ENCODE measurements at places on chromosomes 2 and 18. TPM values are rescaled to one million over a fixed set of nuclear protein-coding genes. Genes with fewer than 3 reads are reported as not detected.

- DNase-seq: no peak
Observed at GRCh38 chr2:239307921-239308613, 92.8 kb downstream of the HDAC4 start.

DNA sequence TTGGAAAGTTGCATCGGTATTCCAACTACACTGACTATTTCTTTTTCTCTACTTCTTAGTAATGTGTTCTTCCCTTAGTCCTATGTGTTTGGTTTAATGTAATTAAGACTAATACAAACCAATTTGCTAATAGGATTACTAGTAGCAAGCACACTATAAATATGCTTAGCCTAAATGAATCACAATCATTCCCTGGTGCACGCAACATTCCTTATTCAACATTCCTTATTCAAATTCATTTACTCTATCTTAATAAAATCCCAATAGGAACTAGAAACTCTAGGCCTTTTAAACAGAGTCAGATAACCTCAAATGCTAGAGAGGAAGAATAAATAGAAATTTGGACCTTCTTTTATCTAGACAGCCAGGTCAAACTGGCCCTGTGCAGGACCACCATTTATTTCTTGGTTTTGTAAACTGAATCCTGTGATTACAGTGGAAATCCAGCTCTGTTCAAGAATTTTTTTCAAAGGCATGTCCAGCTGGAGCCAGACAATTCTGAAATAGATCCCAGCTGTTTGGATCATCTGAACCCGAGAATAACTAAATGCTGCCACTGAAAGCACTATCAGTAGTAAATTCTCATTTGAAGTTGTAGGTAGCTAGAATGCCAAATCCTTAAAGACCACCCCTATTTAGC, 103.1 kb downstream of the PPP1R1C start:
- DNase-seq: no peak

- DNase-seq: no peak
Observed at GRCh38 chr18:36352384-36352783, 54.9 kb downstream of the FHOD3 start.

DNA sequence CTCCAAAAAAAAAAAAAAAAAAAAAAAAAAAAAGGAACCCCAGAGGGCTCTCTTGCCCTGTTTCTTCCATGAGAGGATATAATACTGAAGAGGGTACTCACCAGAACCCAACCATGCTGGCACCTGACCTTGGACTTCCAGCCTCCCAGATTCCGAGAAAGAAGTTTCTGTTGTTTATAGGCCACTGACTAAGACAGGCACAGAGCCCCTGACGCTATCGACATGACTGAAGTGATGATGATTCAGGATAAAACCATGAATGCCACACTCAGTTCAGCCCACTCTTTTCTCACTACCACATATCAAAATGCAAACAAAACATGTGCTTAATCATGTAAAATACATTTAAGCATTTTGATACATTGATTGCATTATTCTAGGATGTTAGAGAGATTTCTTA, 66.1 kb upstream of the CDCA7 start:
- no peak for DNase-seq

DNA sequence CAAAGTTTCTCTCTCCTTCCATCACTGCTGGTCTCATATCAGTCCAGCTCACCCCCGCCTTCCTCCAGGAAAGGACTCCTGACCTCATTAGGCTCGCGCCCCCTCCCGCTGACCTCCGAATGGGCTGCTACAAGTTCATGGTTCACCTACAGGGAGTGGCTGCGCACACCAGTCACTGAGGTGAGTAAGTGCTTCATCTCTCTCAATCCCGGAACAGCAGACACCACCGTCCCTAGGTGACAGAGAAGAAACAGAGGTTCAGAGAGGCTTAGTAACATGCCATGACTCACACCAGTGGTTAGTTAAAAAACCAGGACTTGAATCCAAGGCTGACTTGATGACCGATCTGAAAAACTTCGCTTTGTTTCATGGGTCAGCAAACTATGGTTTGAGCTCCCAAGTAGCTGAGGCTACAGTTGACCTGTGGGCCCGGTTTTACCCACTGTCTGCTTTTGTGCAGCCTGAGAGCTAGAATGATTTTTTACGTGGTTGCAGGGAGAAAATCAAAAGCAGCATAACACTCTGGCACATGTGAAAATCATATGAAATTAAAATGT, 42.0 kb downstream of the ZFP36L2 start:
- DNase-seq: no peak

GRCh38 chr2:50476174-50476573, 555.8 kb downstream of the NRXN1 start:
- DNase-seq: no peak

- DNase-seq: no peak
Observed at GRCh38 chr2:101710036-101710435, 12.5 kb downstream of the MAP4K4 start.

DNA sequence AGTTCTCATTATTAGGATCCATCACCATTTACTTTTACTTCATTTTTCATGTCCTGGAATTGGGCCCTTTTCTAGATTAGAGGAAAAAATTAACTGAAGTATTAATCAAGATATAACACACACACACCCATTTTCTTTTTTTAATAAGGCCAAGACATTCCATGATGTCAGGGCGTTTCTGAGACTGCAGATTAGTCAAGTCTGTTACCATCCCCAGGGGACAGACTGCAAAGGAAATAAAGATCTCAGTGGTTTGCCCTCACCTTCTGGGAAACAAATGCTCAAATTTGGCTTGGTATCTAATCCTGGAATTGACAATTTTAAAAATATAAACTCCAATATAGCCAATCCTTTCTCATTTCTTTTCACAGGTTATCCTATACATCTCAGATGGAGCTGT, 27.4 kb downstream of the RMP24 start:
- no peak for DNase-seq

DNA sequence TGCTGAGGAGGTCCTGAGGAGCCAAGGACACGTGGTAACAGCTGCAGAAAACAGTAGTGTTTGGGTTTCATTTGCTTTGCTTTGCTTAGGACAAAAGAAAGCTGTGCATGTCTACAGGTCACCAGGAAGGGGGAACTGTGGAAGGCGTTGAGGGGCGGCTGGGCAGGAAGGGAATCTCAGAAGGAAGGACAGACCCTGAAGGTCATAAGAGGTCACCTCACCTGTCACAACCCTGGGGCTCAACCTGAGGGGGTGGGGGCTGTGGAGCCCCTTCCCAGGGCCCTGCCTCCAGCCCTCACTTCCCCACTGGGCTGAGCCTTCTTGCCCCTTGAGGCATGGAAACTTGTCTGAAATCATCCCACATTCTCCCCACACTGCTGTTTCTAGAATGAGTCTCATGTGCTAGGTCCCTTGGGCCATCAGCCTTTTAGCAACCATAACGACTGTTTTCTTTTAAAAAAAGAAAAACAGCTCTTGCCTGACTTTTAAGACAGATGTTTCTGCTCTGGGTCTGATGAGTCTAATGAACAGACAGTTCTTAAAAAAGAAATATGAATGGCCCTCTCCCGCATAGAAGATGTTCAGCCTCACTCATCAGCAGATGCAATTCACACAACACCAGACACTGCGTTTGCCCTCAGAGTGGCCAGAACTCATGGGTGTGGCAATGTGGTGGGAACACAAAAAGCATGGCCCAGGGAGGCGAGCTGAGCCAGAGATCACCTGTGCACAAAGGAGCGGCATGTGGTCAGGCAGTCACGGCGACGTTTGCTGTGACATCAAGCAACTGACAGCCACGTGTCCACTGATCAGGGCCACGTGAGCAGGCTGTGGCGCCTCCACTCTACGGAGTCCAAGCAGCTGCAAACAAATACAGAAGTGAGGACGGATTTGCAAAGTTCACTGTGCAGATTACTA, 84.0 kb downstream of the SEPTIN10 start:
- no peak for DNase-seq

DNA sequence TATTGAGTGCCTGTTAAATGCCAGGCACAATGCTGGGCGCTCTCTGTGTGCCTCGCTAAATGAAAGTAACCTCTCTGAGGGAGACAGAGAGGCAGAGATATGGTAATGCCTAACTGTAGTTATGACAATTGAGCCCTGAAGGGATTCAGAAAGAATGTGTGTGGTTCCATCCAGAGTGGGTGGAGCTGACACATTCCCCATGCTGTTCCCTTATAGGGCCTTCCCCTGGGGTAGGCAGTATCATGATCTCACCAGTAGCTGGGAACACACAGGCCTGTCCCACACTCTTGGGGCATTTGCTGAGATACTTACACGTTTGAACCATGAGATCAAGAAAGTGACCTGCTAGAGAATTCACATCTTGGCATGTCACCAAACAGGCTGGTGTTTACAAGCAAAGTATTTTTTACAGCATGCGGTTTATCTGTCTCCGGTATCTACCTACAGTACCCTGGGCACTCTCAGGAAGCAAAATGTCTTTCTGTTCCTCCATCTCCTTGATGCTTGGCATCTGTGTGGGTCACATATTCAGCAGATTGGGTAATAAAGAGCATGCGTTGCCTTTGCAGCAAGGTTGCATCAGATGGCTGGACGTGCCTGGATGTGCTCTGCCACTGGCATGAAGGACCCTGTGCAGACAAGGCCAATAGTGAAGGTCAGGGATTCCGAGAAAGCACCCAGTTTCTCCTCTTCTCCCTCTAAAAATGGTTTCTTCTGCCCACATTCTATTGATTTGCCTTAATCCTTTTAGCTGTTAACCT, 9.4 kb downstream of the CTIF start:
- DNase-seq: no peak

DNA sequence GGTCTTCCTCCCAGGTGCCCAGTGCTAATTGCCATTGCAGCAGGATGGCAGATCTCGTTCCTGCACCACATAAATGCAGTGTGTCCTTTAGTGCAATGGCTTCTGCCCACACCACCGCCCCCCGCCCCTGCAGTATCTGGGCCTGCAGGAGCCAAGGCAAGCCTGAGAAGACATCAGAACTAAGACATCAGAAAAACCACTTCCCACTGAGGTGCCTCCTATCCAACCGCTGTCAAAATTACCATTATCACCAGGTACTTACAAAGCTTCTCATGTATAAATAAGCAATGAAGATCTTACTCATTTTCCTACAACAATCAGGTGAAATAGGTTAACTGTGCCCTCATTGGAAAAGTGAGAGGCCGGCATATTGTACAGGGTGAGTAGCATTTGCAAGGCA, 228.8 kb downstream of the FBXO15 start:
- DNase-seq: no peak

- no peak for DNase-seq
Observed at GRCh38 chr2:100992262-100992661, 9.8 kb upstream of the RPL31 start.

DNA sequence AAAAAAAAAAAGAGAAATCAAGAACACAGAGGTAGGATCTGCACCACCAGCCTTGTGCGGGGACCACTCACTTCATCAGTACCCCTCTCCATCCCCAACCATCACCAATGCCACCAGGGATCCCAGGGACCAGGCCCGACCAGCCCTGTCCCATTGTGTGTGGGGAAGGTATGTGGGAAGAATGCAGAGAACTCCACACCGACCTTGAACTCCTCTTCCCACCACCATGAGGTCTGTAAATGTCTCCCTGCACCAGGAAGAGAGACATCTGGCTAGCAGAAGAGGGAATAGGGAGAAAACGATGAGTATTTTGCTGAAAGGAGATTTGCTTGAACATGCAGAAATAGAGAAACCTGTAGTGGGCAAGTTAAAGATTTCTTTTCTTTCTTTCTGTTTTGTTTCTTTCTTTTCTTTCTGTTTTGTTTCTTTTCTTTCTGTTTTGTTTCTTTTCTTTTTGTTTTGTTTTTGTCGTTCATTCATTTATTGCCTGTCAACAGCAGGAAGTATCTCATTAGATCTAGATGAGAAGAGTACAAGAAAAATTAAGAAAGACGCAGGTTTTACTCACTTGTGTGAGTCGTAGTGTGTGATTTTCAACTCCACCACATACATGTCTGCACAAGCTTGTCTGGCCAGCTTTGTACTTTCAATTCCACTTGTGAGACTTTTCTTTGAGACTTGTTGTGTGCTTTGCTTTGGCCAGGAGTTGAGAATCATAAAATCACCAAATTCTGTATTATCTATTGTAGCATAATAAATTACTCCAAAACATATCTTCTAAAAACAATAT, 179.8 kb upstream of the HAAO start:
- DNase-seq: no peak

- no peak for DNase-seq
Observed at GRCh38 chr2:19871836-19872235, 29.9 kb downstream of the TTC32 start.

DNA sequence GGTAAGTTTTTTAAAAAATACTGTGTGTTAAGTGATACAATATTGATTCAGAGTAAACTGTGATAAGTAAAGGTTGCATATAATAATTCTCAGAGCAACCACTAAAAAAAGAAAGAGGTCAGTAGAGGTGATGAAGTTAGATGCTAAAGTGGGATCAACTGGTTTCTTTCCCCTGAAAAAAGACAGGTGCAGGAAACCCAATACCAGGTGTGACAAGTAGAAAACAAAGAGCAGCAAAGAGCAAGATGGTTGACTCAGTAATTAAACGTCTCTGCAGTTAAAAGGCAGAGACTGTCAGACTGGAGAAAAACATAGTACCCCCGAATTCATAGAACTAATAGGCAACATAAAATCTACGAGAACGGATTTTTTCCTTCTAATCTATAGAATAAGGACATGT, 128.3 kb downstream of the ATP9B start:
- no peak for DNase-seq

DNA sequence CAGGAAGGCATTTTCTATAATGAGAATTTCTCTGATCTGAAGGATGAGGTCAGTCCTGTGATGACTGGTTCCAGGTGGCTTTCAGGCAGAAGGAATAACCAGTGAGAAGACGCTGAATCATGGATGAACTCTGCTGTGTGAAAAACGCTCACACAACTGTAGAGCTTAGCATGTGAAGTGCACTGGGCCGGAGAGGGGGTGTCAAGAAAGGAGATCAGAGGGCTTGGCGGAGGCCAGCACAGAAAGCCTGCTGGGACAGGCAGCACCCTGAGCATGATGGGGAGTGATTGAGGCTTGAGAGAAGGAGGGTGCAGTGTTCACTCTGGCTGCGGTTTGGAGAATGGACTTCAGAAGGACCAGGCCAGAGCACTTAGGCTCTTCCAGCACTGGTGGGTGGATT, 236.5 kb downstream of the TPGS2 start:
- DNase-seq: no peak

- no peak for DNase-seq
Observed at GRCh38 chr2:164831887-164832286, 9.7 kb downstream of the COBLL1 start.

- no peak for DNase-seq
Observed at GRCh38 chr2:217685255-217685605, 317.6 kb downstream of the TNS1 start.

The DSG4 gene
- not detected for total RNA-seq

The ACAA2 gene
- 152 TPM for total RNA-seq

The C2orf76 gene
- 20.9 TPM for total RNA-seq

The HOXD13 gene
- total RNA-seq: not detected

The PAX3 gene
- not detected for total RNA-seq

The CPS1 gene
- 12.8 TPM for total RNA-seq

The BOLL gene
- not detected for total RNA-seq

The GALNT13 gene
- 22.8 TPM for total RNA-seq

The SFTPB gene
- total RNA-seq: not detected

The ESPNL gene
- total RNA-seq: 6.8 TPM
